ENCODE measurements at places on chromosomes 3 and 15.

- DNase-seq, result no peak
Measured at GRCh38 chr3:182925944-182926337, 54.4 kb downstream of the DCUN1D1 start.

GRCh38 chr3:30183421-30183820 lies 423.0 kb upstream of the TGFBR2 start:
- DNase-seq, result no peak

GRCh38 chr3:65575376-65575840 lies 463.3 kb downstream of the MAGI1 start:
- no peak for DNase-seq

- DNase-seq, result no peak
Measured at GRCh38 chr3:106811376-106811775, 565.9 kb upstream of the CCDC54 start.

- DNase-seq, result no peak
Measured at GRCh38 chr15:55403531-55403930, 4.6 kb downstream of the CCPG1 start.

Measured in mucosa of descending colon (tissue), 3 donors.